Foreskin fibroblast (primary cell): ENCODE measurements at places on chromosomes 7 and 10.

DNA sequence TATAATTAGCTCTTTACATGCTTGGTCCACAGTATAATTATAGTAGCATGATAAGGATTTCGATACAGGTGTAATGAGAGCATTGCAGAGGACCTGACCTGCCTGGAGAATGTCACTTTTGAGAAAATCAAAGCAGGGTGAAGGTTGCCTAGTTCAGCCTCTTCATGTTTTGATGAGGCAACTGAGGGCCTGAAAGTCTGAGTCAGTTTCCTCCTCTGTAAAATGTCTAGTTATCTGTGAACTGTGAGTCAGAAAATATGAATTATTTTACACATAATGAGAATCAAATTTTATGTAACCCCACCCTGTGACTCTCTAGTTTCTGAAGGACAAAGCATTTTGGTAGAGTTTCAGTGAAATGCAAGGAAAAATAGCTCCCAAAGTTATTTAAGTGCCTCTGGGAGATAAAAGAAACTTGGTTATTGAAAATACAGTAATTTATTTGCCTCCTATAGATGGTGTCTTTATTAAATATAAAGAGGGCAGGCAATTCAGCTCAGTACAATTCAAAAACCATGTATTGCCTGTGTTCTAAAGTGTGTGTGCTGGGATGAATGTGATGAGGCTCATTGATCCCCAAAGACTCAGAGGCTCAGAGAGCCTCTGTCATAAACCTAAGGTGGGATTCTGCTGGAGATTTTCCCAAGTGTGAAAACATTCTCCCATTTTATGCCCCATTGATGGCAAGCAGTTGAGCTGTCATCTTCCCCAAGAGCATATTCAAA lies 37.3 kb upstream of the SAMD9L start:
- peak; percentile 23 for DNase-seq

GRCh38 chr10:111650088-111650487 lies 533.5 kb downstream of the GPAM start:
- DNase-seq, result no peak

DNA sequence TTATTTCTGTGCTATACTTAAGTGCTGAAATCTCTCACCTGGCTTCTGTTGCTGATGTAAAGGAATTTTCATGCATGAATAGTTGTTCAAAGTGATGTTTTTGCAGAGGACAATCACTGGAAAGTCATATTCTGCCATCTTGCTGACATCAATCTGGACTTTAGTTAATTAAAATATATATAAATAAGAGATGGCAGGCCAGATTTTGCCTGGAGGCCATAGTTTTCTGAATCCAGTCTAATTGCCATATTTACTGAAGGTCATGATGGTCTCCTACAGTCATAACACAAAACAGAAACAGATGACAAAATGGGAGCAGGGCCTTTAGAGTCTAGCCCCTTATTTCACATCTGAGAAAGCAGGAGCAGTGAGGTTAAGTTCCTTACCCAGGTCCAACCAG lies 228.2 kb downstream of the HPSE2 start:
- no peak for DNase-seq

DNA sequence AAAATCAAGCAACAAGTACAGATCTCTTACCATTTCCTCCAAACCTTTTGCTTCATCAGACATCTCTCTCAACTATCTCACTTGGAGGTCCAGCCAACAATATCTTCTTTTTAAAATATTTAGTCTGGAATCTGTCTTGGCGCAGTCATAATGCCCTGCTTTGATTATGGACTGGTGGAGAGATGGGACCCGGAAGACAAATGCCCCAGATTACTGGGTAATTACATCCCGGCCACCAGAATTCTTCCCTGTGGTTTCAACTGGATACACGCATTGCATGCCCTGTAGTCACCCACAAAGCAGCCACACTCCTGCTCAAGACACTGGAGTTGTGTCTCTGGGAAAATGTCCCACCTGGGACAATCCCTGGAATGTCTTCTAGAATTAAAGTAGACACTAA lies 65.5 kb downstream of the BPGM start:
- no peak for DNase-seq

- DNase-seq, result no peak
Measured at GRCh38 chr10:100888957-100889356, 23.8 kb upstream of the SLF2 start.

DNA sequence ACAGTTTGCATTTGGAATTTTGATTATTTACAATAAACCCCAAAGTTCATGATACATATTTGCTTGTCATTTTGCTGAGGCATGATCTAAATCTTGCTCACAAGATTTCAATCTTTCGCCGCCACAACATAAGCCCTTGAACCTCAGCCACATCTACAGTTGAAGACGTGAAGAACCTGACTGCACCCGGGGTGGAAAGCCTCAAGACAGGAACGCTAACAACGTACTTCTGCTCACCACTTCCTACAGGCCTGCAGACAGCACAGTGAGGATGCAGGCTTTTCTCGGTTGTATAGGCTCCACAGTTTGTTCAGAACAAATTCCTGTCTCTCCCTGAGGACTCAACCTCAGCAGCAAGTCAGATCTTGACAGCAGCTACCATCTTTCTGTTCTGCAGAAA lies 393.8 kb upstream of the PRKCQ start:
- no peak for DNase-seq

DNA sequence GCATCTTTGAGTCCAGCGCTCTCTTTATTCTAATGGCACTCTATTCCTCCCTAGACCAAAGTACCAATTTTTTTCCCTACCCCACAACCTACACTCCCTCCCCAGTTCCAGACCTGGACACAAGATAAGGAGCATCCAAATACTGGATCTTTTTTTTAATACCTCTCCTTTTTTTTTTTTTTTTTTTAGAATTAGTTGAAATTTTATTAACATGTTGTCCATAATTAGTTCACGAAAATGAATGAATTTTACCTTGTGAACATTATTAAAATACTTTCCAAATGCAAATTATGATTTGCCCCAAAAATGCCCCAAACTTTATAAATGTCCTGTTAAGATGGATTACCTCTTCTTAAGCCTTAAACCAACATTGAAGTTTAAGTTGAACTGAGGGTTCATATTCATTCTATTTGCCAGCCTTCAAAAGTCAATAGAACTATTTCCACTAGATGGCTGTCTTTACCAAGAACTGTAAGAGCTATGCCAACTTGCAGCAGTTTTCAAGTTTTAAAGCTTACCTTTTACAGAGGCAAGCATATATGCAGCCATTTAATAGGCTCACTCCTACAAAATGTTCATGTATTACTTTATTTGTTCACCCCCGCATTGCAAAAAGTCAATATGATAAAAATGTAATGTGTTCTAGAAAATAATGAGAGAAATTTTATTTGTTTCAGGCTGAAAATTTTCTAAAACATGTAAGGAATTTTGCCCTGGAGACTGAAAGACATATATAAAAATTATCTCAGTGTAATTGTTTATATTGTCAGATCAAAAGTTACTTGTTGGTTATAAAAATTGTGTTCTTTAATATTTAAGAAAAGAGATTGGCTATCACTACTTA lies 39.7 kb upstream of the TNKS2 start:
- DNase-seq, result peak; percentile 30

- DNase-seq, result no peak
Measured at GRCh38 chr10:116836083-116836482, 13.2 kb upstream of the ENO4 start.

DNA sequence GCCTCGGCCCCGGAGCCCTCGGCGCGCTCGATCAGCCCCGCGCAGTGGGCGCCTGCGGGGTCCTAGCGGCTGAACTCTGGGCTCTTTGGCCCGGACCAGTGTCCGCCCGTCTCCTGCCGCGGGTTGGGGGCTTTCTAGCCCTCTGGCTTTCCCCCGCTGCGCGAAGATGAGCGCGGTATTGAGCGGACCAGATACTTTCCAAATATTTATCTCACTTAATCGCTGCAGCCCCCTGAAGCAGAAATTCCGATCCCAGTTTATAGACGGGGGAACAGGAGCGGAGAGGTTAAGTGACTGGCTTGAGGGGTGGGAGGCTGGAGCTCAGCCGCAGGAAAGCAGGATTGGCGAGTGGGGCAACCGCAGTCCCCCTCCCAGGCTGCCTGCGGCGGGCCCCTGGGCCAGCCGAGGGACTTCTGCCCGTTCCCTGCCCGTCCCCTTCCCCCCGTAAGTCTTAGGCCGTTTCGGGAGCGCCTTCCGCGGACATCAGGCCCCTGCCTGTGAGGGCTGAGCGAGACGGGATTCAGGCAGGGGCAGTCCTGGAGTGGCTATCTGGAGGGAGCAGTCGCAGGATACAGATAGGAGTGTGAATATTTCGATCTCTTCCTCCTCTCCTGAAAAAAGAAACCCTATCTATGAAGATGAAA lies 565 bp downstream of the STRIP2 start:
- peak; percentile 10 for DNase-seq

DNA sequence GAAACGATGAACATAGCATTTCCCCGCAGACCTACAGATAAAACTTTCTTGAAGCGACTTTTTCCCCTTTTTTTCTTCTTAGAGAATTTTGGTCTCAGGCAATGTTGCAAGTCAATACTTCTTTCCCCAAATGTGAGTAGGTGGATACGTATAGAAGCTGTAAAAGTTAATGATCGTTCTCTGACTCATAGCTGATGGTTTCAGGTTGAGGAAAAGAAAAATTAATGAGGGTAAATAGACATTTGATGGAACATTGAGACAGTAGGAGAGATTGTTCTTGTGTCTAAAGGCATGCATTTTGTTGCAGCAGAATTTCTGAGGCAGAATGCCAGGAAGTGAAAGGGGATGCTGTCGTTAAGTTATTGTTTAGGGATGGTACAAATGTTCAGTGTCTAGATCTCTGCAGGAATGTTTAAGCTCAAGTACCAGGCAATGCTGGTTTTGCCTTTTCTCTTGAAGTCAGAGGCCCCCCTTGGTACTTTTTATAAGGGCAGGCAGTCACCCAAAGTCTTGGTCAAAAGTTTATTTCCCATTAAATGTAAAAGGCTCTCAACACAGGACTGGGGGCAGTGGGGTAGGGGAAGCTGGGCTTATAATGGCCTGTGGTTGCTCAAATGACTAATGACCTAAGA lies 9.3 kb downstream of the TCF7L2 start:
- DNase-seq, result peak; percentile 69

DNA sequence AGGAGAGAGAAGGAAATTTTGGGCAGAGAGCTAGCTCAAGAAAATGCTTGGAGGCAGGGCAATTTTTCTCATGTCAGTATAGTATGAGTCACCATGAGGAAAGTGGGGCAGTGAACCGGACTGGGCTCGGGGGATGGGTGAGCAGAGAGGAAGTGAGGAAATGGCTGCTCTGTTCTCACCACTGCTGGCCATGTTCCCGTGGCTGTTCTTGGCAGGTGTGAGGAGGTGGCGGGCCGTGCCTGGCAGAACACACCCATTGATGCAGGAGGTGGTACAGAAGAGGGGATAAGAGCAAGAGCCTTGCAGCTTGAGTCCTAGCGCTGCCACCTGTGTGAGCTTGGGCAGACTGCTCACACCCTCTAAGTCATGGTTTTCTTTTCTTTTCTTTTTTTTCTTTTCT lies 304.4 kb upstream of the LYZL1 start:
- peak; percentile 11 for DNase-seq

DNA sequence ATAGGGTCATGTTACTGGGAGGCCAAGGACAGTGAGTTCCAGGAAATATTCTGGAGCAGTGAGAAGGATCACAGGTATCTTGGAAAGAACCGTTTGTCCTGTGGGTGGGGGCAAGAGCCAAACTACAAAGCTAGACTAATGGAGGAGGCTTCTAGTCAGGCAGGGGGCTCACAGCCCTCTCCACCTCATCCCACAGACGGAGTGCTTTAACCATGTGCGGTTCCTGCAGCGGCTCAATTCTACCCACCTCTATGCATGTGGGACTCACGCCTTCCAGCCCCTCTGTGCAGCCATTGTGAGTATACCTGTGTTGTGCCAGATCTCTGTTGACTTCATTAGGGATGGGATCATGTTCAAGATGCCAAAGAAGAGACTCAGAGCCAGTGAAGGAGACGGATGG lies 8.1 kb downstream of the SEMA4G start:
- no peak for DNase-seq

DNA sequence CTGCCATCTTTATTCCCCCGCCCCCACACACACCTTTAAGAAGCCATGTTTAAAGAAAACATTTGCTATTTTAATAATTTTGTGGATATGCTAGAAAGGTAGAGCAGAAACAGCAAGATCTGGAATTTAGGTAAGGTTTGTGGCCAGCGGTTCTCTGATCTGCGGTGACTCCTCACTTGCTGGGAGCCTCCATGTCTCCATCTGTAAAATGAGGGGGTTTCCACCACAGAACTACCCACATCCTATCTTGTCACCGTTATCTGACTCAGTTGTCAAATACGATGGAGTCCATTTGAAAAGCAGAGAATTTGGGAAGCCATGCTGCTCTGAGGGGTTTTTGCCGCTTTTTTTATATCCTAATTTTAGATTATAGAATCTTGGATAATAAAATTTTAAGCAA lies 23.3 kb downstream of the MACC1 start:
- DNase-seq, result no peak

GRCh38 chr10:118979661-118980060 lies 49.9 kb upstream of the NANOS1 start:
- DNase-seq, result no peak

GRCh38 chr10:43878386-43878785 lies 229.7 kb upstream of the ZNF32 start:
- peak; percentile 54 for DNase-seq

DNA sequence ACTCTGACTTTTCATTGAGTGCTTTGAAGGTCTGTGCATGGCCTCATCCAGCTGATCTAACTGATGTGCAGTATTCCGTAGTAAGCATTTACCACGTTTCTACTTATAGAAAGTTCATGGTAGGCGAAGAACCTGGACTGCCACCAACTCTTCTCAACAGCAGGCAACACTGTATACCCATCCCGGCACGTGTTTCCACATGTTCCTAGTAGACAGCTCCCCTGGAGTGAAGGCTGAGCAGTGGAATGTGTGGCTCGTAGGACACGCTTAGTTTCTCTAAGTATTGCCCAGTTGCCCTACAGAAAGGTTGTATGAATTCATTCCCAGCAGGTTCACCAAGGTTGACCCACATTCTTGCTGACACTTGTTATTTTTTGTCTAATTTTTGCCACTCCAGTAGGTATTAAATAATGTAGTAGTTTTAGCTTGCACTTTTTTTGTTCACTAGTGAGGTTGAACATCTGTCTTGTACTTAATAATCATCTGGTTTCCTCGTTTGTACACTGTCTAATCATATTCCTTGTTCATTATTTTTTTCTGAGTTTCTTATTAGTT lies 15.2 kb downstream of the PROSER2 start:
- no peak for DNase-seq

GRCh38 chr10:114822444-114823076 lies 980 bp downstream of the FHIP2A start:
- no peak for DNase-seq

DNA sequence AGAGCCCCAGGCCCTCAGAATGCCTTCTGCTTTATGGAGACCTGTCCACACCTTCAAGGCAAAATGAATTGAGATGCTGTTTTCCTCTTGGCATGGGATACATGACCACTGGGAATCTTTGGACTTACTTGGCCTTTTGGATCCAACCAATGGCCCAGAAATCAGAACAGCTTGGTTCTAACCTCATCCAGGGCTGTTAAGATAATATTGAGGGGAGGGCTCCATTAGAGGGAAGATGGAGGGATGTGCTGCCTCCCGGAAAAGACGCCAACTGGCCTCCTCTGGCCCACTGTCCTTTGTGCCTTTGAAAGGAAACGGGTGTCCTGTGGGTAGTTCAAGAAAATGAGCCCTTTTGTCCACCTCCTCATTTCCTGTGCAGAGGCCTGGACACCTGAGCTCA lies 530.9 kb downstream of the KCNMA1 start:
- no peak for DNase-seq

- no peak for DNase-seq
Measured at GRCh38 chr7:80945976-80946375, 27.1 kb upstream of the SEMA3C start.
